CD4-positive, CD25-positive, alpha-beta regulatory T cell (primary cell): ENCODE measurements at places on chromosomes 6 and 20.

- no peaks in the 10 kb centered on the region for H3K27me3 ChIP-seq
- no peak for DNase-seq
- no peaks in the 10 kb centered on the region for H3K36me3 ChIP-seq
Measured at GRCh38 chr6:152775428-152775827, 24.8 kb downstream of the VIP start.

- H3K27me3 ChIP-seq: no peaks in the 10 kb centered on the region
- H3K36me3 ChIP-seq: no peaks in the 10 kb centered on the region
- H3K4me3 ChIP-seq: peak overlapping the region; percentile 90
- peak; percentile 58 for DNase-seq
- H3K4me1 ChIP-seq: peaks cover 36% of the 10 kb centered on the region
- H3K27ac ChIP-seq: peak overlapping the region; percentile 74
Measured at GRCh38 chr20:34824452-34824805, 1.0 kb downstream of the NCOA6 start.

DNA sequence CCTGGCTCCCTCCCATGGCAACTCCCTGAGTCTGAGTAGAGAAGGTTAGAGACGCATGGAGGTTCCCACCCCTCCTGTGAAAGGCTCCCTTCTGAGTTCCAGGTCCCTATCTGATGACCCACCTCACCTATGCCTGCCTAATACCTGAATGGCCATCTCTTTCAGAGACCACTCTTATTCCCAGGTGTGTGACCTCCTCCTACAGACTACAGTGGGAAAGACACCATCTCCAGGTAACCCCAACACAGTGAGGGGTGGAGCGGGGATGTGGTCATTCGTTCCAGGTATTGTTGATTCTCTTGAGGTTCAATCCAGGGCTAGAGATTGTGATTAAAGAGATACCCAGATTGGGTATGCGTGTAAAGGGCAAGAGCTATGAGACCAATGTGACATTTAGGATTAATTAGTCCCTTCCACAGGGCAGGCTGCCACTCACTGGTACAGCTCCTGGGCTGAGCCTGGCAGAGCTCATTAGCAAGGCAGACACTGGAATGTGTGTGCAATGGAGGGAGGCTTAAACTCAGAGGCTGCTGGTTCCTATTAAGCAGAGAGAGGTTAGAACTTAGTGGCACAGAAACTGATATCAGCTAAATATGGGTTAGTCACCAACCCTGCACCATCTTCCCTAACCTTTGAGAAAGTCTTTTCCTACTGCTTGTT, 46.5 kb upstream of the IER3 start:
- H3K27me3 ChIP-seq: no peaks in the 10 kb centered on the region
- no peaks in the 10 kb centered on the region for H3K36me3 ChIP-seq
- H3K4me3 ChIP-seq: no peak overlapping the region
- no peak for DNase-seq
- H3K27ac ChIP-seq: no peak overlapping the region

DNA sequence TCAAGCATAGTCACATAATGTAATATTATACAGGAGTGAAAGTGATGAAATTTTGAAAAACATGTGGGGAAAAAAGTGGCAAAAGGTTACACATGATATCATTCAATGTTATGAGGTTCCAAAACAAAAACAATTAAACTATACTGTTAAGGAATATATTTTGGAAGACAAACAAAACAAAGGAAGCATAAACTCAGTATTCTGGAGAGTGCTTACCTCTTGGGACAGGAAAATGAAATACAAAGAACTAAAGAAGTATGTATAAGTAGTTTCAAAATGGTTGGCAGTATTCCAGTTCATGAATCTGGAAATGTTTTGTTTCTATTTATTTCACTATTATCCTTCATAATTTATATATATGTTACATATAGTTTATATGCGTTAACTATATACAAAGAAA, 213.5 kb downstream of the MOXD1 start:
- no peak overlapping the region for H3K27ac ChIP-seq
- H3K4me1 ChIP-seq: no peaks in the 10 kb centered on the region
- H3K36me3 ChIP-seq: no peaks in the 10 kb centered on the region
- no peaks in the 10 kb centered on the region for H3K27me3 ChIP-seq
- DNase-seq: no peak

DNA sequence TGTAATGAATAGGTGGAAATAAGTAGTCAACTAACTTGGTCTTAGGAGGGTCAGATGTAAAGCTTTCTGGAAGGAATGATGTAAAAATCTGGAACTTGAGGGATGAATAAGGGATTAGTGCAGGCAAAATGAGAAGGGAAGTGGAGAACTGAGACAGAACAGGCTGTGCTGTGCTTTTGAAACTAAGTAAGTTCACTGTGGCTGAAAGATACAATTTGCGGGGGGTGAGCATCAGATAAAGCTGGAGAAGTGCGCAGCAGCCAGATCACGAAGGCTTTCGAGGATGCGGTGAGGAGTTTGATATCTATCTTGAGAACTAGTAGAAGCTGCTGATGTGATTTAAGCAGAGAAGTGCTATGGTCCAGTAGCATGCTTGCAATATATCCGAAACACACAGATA, 247.8 kb downstream of the RNF144B start:
- no peak overlapping the region for H3K27ac ChIP-seq
- no peaks in the 10 kb centered on the region for H3K36me3 ChIP-seq
- no peaks in the 10 kb centered on the region for H3K4me1 ChIP-seq
- H3K27me3 ChIP-seq: no peaks in the 10 kb centered on the region
- H3K4me3 ChIP-seq: no peak overlapping the region

- peaks cover 28% of the 10 kb centered on the region for H3K27me3 ChIP-seq
- no peak overlapping the region for H3K27ac ChIP-seq
- DNase-seq: peak; percentile 5
Measured at GRCh38 chr6:121436960-121437850, 1.8 kb downstream of the GJA1 start.

- H3K27ac ChIP-seq: no peak overlapping the region
- H3K36me3 ChIP-seq: no peaks in the 10 kb centered on the region
- DNase-seq: no peak
- H3K4me3 ChIP-seq: no peak overlapping the region
- H3K27me3 ChIP-seq: no peaks in the 10 kb centered on the region
Measured at GRCh38 chr6:162626869-162627268, 100.7 kb downstream of the PRKN start.

- no peaks in the 10 kb centered on the region for H3K36me3 ChIP-seq
- H3K4me3 ChIP-seq: no peak overlapping the region
- H3K4me1 ChIP-seq: no peaks in the 10 kb centered on the region
- no peaks in the 10 kb centered on the region for H3K27me3 ChIP-seq
- no peak for DNase-seq
- H3K27ac ChIP-seq: no peak overlapping the region
Measured at GRCh38 chr20:24708411-24709295, 239.2 kb downstream of the SYNDIG1 start.

GRCh38 chr6:34950849-34951248, 61.8 kb downstream of the ANKS1A start:
- H3K4me3 ChIP-seq: no peak overlapping the region
- H3K27ac ChIP-seq: no peak overlapping the region
- no peaks in the 10 kb centered on the region for H3K4me1 ChIP-seq
- DNase-seq: no peak
- H3K27me3 ChIP-seq: no peaks in the 10 kb centered on the region
- no peaks in the 10 kb centered on the region for H3K36me3 ChIP-seq

- H3K27ac ChIP-seq: no peak overlapping the region
- no peak overlapping the region for H3K4me3 ChIP-seq
- no peak for DNase-seq
- no peaks in the 10 kb centered on the region for H3K4me1 ChIP-seq
Measured at GRCh38 chr20:14966203-14966602, 628.8 kb upstream of the FLRT3 start.

- no peaks in the 10 kb centered on the region for H3K4me1 ChIP-seq
- H3K27ac ChIP-seq: no peak overlapping the region
- DNase-seq: no peak
- no peaks in the 10 kb centered on the region for H3K36me3 ChIP-seq
Measured at GRCh38 chr20:19789009-19789408, 31.0 kb downstream of the RIN2 start.

- DNase-seq: no peak
- H3K36me3 ChIP-seq: no peaks in the 10 kb centered on the region
- no peak overlapping the region for H3K27ac ChIP-seq
Measured at GRCh38 chr6:106910999-106911949, 63.3 kb downstream of the CD24 start.
